ENCODE measurements at places on chromosomes 7 and 10.

GRCh38 chr10:23656735-23657134 is 217.9 kb downstream of the OTUD1 start:
- DNase-seq = no peak

DNA sequence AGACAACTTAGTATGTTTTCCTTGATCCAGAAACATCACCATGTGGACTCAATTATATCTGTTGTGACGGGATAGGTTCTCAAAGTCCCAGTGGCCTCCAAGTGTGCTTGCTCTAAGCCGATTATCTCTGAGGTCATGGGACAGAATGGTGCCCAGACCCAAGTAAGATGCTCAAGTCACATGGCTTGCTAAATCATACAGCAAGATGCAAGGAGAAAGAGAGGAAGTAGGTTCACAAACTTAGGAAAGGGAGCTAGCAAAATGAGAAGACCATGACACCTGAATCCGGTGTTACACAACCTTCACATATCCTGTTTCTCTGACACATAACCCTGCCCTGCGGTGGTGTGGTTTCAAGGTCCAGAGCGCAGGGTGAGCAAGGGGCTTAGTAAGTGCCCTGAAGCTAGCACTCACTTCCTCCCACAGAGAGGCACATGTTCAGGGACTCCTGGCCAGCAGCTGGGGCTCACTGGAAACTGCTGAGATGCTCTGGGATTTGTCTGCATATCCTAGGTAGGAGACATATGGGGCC is 590.9 kb upstream of the ANKRD30A start:
- DNase-seq = no peak

GRCh38 chr10:32171204-32171603 is 115.0 kb upstream of the KIF5B start:
- DNase-seq = no peak

- no peak for DNase-seq
Observed at GRCh38 chr7:137592232-137592896, 248.8 kb upstream of the PTN start.

DNA sequence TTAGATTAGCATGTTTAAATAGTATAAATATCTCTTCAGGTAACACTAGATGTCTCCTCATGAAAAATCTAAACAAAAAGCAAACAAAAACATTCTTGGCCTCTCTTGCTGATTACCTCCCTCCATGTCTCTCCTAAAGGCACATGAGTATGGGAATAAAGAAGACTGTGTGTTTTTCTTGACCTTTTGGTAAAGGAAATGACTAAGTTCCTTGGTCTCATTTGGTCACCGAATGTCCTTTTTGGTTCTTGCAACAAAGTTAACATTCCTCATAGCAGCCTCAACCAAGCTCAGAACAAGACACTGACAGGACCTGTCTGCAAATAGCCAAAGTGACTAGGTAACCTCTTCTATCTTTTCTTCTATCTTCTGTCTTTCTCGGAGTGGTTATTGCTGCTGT is 35.5 kb downstream of the POM121L12 start:
- no peak for DNase-seq

GRCh38 chr7:27866256-27866655 is 126.3 kb downstream of the TAX1BP1 start:
- no peak for DNase-seq

- DNase-seq = no peak
Observed at GRCh38 chr10:128277267-128277840, 151.1 kb upstream of the MKI67 start.

- no peak for DNase-seq
Observed at GRCh38 chr7:11232462-11232861, 258.8 kb downstream of the PHF14 start.

DNA sequence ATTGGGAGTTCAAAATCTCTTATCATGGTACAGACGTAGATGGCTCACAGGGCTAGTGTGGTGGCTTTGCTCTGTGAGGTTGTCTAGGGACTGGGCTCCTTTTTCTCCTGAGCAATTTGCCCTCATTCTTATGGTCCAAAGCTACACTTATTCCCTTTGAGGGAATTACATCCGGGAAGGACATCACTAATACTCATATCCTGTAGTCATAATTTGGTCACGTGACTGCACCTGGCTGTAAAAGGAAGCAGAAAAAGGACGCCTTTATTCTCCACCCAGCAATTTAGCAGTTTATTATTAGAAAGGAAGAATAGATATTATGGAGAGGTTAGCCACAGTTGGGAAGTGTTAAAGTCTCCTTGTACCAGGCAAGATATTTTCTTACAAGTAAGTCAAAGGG is 28.1 kb downstream of the ARID5B start:
- DNase-seq = no peak

- DNase-seq = no peak
Observed at GRCh38 chr7:106312906-106313305, 28.1 kb upstream of the NAMPT start.

Data from CD4-positive, alpha-beta T cell treated with Interleukin-6 at 100 ng/mL for 8 hours (primary cell).